ENCODE measurements at places on chromosomes 3 and 15.

GRCh38 chr3:173411375-173411973, 13.9 kb downstream of the NLGN1 start:
- DNase-seq, result no peak

- no peak for DNase-seq
These were observed 23.9 kb upstream of the AP4E1 start for GRCh38 chr15:50884540-50884939.

GRCh38 chr15:44810237-44810636, 73.9 kb downstream of the TRIM69 start:
- DNase-seq, result no peak

DNA sequence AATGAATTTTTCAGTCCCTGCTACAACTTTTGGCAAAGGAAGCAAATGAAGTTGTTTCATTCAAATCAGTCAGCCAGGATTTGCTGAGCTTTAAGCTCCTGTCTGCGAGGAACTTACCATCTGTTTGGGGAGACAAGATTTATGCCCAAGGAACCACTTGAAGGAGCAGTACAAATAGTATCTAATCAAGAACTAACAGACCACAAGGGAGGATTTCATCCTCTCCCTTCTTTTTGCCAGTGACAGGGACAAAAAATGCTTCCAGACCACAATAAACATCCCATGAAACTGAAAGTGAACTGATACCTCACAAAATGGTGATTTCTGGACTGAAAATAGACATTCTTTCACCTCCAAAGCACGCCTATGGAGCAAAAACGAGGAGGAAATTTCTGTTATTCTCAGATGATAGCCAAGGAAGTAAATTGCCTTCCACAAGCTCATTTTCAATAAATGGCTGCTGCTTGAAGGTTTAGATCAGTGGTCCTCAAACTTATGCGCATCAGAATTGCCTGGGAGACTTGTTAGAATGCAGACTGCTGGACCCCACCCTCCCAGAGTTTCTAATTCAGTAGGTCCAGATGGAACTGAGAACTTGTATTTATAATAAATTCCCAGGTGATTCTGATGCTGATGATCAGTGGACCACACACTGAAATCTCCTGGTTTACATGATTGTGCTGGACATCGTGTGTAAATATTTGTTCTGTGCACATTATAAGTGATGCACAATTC, 202.4 kb upstream of the GADL1 start:
- DNase-seq, result no peak
